ENCODE measurements at places on chromosomes 1 and 21. TPM values are rescaled to one million over a fixed set of nuclear protein-coding genes. Genes with fewer than 3 reads are reported as not detected.

RNU1-2 gene
- not detected for total RNA-seq

GRCh38 chr1:30525631-30525970, 197.8 kb downstream of the MATN1 start:
- DNase-seq = no peak

GSTM5 gene
- not detected for total RNA-seq

DNA sequence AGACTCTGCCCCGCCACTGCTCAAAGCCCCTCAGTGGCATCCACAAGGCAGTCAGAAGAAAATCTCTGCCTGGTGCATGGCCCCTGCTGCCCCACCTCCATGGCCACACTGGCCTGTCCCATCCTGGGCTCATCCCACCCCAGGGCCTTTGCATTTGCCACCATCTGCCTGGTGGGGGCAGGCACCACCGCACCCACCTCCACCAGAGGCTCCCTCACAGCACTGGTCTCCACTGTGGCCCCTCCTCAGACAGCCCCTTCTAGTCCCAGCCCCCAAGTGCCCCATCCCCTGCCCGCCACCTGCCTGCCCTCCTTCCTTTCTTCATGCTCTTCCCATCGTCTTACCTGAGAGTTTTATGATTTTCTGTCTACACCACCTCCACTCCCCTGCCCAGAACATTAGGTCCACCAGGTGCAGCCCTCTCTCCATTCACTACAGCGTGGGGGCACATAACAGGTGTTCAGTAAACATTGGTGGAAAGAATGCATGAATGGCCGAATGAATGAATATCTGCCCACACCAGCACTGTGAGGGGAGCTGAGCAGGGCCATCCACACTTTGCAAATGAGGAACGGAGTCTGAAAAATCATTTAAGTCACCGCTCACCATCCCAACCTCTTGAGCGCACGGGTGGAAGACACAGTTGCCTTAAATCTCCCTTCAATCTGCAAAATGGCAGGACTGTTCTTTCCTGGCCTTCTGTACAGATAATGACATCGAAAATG, 2.1 kb downstream of the PRDM15 start:
- DNase-seq = no peak

DNA sequence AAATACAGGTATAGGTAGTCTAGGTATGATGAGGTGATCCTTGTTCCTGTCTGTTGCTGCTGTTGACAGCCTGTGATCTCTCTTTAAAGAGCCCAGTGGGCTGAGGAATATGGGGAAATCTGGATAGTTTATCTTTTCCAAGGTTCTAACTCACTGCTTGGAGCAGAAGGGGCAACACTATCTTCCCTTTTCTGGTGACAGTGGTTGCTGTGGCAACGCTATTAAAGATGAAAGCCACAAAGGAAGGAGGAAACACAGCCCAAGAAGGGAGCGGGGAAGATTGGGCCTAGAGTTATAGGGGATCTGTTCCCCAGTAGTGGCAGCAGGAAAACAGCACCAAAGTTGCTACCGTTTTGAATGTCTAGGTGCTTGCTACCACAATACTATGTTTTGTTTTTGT, 8.8 kb downstream of the PCP4L1 start:
- DNase-seq = peak; percentile 39

- DNase-seq = peak; percentile 63
Observed at GRCh38 chr1:234912548-234913277, 215.9 kb downstream of the TOMM20 start.

- no peak for DNase-seq
Observed at GRCh38 chr1:88191917-88192316, 492.2 kb upstream of the PKN2 start.

GPR37L1 gene
- total RNA-seq = not detected

DNA sequence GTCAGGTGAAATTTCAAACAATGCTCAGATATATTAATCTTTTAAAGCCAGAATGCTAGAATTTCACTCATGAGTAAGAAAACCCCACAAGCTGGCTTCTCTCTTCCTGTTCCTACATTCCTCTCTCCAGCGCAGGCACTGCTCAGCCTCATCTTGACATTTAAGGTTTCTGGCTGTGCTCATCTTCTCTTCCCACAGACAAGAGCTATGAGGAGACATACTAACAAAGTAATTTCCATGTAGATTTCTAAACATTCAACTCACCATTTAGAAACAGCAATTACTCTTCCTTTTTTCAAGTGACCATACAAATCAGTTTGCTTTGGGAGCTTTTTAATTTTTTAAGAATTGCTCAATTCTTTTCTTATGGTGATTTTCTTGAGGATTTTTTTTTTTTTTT, 7.8 kb upstream of the LRRC8D start:
- no peak for DNase-seq

GRCh38 chr1:17109892-17110554, 9.2 kb downstream of the PADI2 start:
- no peak for DNase-seq

DNA sequence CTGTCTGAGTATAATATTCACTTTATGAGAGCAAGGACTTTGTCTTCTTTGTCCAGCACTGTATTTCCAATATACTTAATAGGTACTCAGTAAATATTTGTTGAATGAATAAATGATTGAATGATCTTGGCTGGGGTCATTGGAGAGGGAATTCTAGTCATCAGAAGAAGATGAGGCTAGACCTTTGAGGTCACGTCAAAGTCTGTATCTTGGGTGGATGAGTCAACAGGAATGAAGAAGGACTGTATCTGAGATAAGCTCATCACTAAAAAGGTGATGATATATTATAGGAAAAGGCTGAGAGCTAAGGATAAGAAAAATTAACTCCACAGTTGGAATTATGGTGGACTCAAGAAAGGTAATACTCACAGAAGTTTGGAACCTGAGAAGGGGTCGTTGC, 125.1 kb upstream of the MAGI3 start:
- DNase-seq = no peak

DNA sequence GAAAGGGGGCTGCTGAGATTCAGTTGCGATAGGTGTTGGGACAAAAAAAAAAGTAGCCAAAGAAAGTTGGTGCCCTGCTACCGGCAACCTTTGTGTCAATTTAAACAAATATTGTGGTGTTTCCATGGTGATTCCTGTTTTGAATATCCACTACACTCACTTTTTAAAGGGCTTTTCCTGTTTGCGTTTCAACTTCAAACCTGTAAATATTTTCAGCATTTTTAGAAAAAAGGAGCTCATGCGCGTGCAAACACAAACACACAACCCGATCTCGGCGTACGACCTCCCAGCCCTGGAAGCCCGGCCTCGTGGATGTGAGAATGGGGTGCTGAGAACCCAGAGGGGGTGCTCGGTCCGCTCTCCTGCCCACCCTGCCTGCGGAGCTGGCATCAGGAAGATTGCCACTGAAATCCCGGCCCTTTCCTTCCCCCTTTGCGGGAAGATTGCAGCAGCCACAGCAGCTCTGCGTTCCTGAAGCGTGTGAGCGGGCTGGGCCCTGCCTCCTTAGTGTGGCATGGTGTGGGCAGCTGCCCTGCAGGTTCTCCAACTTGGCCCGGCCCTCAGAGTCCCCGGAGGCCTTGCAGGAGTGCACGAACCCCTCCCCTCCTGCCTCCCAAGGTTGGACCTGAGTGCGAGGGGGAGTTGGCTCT, 34.8 kb downstream of the CASZ1 start:
- peak; percentile 49 for DNase-seq

GRCh38 chr21:29293495-29293894, 5.2 kb upstream of the BACH1 start:
- DNase-seq = no peak

DNA sequence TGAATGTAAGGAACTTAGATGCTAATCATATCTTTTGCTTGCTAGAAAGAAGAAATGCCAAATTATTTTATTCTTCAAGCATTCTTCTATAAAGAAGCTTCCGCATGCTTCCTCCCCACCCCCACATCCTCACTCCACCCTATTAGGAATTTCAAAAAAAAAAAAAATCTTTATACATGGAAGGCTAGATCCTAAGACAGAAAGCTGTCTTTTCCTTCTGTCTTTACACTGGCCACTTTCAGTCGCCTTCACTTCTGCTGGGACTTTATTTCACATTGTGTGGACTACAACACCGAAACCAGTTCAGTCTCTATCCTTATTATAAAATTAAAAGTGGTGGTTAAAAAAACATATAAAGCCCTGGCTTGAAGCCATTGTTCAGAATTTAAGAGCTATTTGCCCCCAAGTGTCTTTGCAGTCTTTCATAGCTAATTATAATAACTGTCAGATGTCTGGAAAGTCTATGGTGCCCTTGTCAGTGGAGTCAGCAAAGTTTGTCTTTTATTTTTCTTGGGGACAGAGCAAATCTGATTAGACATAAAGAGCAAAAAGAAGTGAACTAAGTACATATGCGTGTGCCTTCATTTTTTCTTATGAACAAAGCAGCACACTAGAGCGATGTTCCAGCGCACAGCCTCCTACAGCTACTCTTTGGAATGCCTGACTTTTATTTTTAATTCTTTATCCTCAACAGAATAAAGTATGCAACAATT, 297.7 kb downstream of the PTPRC start:
- DNase-seq = peak; percentile 62

DNA sequence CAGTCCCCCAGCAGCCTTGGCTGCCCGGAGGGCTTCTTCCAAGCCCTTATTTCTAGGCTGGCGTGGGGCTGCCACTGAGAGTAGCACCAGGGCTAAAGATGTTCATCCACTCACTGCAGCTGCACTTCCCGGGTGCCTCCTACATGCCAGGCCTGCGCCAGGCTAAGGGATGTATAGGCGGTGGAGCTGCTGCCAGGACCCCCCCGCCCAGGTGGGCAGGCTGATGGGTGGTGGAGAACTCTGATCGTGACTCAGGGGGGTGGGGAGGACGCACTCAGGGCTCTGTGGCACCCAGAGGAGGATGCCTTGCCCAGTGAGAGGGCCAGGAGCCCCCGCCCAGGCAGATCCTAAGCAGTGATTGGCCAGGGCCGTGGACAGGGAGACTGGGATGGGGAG, 34.1 kb downstream of the CFAP74 start:
- DNase-seq = no peak

- DNase-seq = no peak
Observed at GRCh38 chr1:227124473-227124872, 184.4 kb downstream of the COQ8A start.

RPTN gene
- not detected for total RNA-seq

TTC39A gene
- total RNA-seq = 0.67 TPM

DNA sequence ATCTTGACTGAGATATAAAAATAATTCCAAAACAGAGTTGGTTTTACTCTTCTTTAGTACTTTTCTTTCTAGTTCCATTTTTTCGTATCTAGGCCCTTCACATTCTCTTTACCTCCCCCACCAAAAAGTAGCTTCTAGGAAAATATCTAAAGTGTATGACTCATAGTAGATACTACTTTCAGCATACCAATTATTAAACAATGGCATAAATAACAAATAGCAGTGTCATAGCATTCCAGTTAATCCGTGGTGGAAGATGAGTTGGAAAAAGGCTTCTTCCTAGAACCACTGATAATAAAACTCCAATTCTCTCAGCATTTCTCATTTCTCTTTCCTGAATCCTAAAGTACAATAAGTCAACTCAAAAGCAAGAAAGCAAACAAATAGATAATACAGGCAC, 859.0 kb upstream of the B3GALT2 start:
- peak; percentile 64 for DNase-seq

GRCh38 chr1:78676347-78676982, 26.8 kb downstream of the IFI44 start:
- peak; percentile 76 for DNase-seq

ARTN gene
- total RNA-seq = 4.4 TPM

GRCh38 chr1:115426231-115426771, 88.3 kb upstream of the NGF start:
- DNase-seq = peak; percentile 99

VWA5B1 gene
- not detected for total RNA-seq

GRCh38 chr1:240806200-240806745, 194.3 kb upstream of the GREM2 start:
- peak; percentile 55 for DNase-seq

DNA sequence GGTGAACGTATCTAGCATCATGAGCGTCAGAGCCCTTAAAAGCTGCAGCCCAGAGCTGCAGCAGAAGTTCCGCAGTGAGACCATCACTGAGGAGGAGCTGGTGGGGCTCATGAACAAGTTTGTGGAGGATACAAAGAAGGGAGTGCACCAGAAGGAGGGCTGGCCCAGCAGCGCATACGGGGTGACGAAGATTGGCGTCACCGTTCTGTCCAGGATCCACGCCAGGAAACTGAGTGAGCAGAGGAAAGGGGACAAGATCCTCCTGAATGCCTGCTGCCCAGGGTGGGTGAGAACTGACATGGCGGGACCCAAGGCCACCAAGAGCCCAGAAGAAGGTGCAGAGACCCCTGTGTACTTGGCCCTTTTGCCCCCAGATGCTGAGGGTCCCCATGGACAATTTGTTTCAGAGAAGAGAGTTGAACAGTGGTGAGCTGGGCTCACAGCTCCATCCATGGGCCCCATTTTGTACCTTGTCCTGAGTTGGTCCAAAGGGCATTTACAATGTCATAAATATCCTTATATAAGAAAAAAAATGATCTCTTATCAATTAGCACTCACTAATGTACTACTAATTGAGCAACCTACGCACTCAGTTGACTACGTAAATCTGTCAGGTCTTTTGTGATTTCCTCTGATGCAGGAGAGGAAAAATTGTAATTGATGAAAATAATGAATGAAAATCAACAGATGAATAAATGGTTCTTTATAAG, 2.8 kb downstream of the CBR1 start:
- no peak for DNase-seq

- DNase-seq = peak; percentile 37
Observed at GRCh38 chr1:63955370-63956145, 181.7 kb downstream of the ROR1 start.

GRCh38 chr1:27122652-27123051, 32.3 kb downstream of the SLC9A1 start:
- DNase-seq = peak; percentile 95

GRCh38 chr1:64051796-64052195, 151.6 kb upstream of the UBE2U start:
- DNase-seq = no peak

DNA sequence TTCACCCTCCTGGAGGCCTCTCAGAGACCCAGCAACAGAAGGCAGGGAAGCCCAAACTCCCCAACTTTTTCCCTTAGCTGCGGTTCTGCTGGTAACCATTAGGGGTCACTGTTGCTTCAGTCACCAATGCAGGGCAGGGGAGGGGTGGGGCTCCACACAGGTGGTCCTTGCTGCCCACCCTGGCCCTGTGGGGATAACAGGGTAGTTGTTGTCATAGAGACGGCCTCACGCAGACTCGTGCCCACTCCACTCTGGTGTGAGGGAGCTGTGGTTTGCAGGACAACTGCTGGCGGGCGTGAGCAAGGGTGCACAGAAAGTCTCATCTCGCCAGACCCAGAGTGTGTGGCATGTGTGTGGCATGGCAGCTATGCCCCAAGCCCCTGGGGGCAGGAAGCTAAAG, 19.9 kb downstream of the INSRR start:
- no peak for DNase-seq

GRCh38 chr1:43366179-43366578, 1.6 kb downstream of the ELOVL1 start:
- no peak for DNase-seq

Data from M059J (cell line).